Activated naive CD8-positive, alpha-beta T cell treated with anti-CD3 and anti-CD28 coated beads for 36 hours (primary cell): ENCODE measurements at places on chromosomes 1 and 21.

DNA sequence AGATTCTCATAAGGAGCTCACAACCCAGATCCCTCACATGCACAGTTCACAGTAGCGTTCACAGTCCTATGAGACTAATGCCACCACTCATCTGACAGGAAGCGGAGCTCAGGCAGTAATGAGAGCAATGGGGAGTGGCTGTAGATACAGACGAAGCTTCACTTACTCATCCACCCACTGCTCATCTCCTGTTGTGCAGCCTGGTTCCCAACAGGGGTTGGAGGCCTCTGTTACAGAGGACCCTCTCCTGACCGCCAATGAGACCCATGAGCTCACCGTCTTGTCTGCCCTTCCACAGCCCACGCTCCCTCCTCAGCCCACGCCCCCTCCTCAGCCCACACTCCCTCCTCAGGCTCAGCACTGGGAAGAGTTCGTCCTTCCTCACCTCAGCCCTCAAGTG, 39.6 kb downstream of the RSPH1 start:
- H3K4me1 ChIP-seq: peaks cover 41% of the 10 kb centered on the region
- peak overlapping the region; percentile 32 for H3K27ac ChIP-seq
- H3K36me3 ChIP-seq: no peaks in the 10 kb centered on the region
- no peak overlapping the region for H3K4me3 ChIP-seq

DNA sequence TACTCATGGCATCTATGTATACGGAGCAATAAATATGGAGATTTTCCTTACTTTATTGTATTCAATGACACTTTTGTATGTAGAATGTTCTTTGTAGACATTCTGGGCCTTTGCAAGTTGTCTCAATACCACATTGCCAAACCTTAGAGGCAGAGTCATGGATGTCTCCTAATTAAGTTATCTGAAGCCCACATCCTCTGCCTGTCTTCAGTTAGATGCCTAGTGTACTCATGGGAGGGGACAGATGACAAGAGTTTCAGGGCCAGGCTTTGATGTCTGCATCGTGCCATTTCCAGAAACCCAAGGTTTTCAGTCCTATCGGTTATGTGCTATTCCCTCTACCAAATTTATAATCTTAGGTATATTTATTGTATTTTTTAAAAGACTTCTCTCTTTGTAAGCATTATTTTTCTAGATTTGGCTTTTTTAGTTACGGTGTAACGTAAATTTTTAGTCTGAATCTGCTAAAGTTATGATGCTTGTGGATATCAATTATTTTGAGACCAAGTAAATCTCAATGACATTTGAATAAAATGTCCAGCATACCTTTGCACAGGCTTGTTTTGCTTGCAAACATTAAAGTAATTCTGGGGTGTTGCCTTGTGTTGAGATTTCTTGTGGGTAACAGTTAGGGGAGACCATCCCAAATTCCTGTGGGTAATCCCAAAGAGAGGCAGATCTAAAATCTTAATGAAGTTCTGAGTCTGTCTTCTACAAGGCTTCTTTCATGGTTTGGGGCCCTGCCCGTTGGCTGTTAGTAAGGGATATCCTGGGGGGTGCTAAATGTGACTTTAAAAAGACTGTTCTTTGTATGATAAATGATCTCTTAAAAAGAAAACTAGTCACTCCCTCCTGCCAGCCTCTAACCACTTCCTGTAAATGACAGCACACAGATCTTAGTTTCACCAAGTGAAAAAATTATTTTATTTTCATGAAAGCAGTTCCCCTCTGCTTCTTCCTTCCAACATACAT, 8.0 kb upstream of the MACF1 start:
- H3K27ac ChIP-seq: peak overlapping the region; percentile 94
- H3K4me3 ChIP-seq: peak overlapping the region; percentile 60
- H3K36me3 ChIP-seq: peaks cover 6% of the 10 kb centered on the region

DNA sequence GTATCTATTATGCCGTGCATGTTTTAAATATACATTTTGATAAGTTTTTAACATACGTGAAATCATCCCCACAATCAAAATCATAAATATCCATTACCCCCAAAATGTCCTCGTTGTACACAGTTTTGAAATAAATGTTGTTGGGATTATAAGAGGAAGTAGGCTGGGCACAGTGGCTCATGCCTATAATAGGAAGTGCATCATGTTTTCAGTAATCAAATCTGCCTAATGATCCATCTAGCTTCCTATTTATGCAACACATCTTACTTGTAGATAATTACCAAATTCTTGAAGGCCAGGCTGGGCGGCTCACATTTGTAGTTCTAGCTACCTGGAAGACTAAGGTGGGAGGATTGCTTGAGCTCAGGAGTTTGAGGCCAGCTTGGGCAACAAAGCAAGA, 15.0 kb upstream of the IFNGR2 start:
- H3K27me3 ChIP-seq: peaks cover 39% of the 10 kb centered on the region
- no peak for DNase-seq
- H3K4me3 ChIP-seq: no peak overlapping the region
- H3K27ac ChIP-seq: no peak overlapping the region
- peaks cover 23% of the 10 kb centered on the region for H3K4me1 ChIP-seq

- peaks cover 4% of the 10 kb centered on the region for H3K36me3 ChIP-seq
- no peaks in the 10 kb centered on the region for H3K4me1 ChIP-seq
- H3K27me3 ChIP-seq: peaks cover 36% of the 10 kb centered on the region
- no peak overlapping the region for H3K4me3 ChIP-seq
- DNase-seq: no peak
These were observed 303.2 kb upstream of the FAM78B start for GRCh38 chr1:166470014-166470413.

DNA sequence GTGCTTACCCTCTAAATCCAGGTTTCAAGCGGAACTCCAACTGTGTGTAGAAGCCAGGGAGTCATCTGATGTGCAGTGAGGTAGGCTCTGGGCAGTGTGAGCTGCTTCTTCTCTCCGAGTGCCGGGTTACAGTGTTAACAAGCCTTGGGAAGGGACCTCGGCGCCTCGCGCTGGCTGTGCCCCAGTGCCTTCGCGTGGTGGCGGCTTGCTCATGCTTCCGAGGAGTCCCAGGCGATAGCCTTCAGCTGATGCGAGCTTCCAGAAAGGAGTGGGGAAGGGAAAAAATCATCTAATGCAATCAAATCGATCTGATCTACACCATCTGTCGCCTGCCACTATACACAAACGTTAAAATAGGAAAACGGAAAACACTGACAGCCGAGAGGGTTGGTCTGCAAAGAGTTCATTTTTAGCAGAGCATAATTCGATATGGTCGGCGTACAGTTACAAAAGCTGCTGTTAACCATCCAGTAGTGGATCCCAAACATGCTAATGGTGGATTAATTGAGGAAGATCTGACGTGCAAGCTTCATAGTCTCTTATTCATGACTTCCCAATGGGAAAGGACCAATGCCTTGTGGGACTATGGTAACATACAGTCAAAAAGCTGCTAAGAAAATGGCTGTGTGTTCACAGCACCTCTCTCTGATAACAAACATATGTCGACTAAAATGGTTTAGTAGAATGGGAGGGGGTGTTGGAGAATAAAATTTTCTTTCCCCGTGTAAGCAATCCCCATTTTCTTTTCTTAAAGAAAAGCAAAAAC, 128.7 kb upstream of the DPYD start:
- peak overlapping the region; percentile 66 for H3K4me3 ChIP-seq
- H3K27me3 ChIP-seq: peaks cover 92% of the 10 kb centered on the region
- H3K27ac ChIP-seq: no peak overlapping the region
- no peaks in the 10 kb centered on the region for H3K36me3 ChIP-seq
- peaks cover 31% of the 10 kb centered on the region for H3K4me1 ChIP-seq

GRCh38 chr1:89060091-89060490, 4.9 kb downstream of the GBP1 start:
- H3K27ac ChIP-seq: no peak overlapping the region
- peaks cover 73% of the 10 kb centered on the region for H3K36me3 ChIP-seq
- no peaks in the 10 kb centered on the region for H3K27me3 ChIP-seq
- peak overlapping the region; percentile 82 for H3K4me3 ChIP-seq
- DNase-seq: no peak

- H3K27ac ChIP-seq: no peak overlapping the region
- H3K4me3 ChIP-seq: no peak overlapping the region
- H3K36me3 ChIP-seq: no peaks in the 10 kb centered on the region
- peaks cover 4% of the 10 kb centered on the region for H3K4me1 ChIP-seq
- peaks cover 76% of the 10 kb centered on the region for H3K27me3 ChIP-seq
These were observed 1.6 kb upstream of the KCND3 start for GRCh38 chr1:111990878-111991718.
